Activated CD4-positive, alpha-beta T cell treated with anti-CD3 and anti-CD28 coated beads, Interleukin-10, Interleukin-2, amounts not matched to agents 100 ng/mL and 50 ng/mL, durations not matched to agents 16 hours and 8 hours (primary cell): ENCODE measurements at places on chromosomes 7 and 10.

DNA sequence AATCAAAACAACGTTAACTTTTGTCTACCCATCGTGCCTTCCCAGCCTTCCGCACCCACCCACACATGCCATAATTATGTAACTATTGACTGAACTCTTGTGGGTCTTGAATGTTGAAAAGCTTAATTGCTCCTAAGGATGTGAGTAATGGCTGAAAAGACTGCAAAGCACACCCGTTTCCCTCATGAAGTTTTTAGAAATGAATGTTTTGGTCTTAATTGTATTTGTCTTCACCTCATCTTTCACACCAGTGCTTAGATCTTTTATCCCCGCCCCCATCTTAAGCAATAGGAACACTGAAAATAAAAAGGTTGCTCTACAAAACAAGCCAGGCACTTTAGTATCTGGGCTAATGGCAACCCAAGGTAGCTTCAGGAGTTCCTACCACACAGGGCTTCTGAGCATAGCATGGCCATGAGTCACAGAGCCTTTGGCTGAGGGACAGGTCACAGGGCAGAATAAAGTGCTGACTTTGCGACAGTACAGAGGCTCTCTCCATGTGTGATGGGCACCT, 690.5 kb downstream of the PARD3 start:
- peak; percentile 13 for DNase-seq

DNA sequence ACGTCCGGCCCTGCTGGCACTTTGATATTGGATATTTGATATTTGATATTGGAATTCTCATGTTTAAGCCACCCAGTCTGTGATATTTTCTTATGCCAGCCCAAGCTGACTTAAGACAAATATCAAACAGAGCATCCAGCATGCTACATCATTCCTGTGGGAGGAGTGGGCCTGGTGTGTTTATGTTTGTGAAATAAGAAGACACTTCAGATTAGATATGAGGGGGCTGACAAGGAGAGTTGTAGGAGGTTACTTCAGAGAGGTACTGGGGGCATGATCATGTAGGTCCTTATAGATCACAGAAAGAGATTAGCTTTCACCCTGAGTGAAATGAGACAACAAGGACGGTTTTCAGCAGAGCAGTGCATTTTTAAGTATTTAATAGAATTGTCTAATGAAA, 382.9 kb downstream of the SEMA3D start:
- no peak for DNase-seq

- DNase-seq, result no peak
Measured at GRCh38 chr7:147640821-147641220, 949.7 kb upstream of the C7orf33 start.

DNA sequence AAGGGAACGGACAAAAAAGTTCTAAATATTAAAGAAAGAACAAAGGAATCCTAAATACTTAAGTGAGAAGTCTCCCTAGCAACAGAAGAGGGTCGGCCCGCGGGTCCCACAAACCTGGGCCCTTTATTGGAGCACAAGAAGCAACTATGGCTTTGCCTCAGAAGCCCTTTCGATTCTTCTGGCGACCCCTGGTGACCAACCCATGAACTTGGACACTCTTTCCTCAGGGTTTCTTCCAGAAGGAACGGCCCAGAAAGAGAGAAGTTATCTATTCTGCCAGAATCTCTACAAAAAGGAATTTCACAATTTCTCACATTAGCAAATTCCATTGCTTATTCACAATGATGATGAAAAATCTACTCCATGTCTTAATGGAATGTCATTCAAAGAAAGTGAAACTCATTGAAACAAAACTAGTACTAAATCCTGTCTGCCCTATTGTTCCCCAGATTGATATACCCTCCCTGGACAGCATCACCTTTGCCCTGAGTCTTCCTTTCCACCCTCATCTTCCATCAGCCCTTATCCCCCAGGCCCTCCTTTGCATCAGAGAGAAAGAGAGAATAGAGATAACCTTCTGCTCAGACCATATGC, 43.7 kb downstream of the CPVL start:
- DNase-seq, result peak; percentile 48

DNA sequence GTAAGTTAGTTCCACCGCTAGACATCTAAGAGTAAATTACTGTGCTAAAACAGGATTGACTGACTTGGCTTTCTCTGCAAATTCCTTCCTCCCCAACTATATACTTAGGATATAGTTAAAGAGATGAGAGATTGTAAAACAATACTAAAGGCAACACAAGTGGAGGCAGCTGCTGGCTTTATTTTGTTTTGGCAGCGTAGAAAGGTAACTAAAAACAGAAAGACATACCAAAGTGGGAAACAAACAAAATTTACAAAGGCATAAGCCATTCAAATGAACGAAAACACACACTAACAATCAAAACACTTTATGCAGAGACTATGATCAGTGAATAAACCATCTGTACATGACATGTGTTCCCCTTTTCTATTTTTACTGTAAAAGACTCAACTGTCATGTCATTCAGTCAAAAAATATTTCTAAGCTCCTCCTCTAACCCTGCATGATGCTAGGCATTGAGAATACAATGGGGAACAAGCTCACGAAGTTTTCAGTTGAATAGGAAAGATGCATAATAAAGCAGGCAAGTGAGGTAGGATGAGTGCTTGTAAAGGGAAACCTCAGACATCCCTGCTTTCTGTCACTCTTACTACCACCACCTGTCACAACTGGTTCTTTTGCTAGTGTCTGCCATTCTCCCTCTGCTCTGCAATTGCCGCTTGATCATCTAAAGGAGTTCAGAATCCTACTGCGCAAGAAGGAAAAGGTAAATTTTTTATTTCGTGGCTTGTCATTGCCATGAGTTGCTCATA, 64.2 kb upstream of the COL1A2 start:
- DNase-seq, result no peak

DNA sequence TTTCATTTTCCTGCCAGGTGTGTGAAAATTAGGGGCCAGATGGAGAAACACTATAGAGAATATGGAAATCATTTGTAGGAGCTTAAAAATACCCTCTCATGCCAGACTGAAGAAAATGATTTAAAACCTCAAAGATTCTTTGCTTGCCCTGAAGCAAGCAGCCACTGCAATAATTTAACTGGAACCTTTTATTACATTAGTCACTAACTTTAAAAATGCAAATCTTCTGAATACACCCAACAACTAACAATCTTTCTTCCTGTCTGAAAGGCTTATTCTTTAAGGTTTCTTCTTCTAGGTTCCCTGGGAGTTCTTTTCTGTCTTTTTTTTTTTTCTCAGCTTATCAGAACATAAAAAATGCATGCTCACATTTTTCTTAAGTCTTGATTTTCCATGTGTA, 238.5 kb upstream of the KMT2E start:
- no peak for DNase-seq

DNA sequence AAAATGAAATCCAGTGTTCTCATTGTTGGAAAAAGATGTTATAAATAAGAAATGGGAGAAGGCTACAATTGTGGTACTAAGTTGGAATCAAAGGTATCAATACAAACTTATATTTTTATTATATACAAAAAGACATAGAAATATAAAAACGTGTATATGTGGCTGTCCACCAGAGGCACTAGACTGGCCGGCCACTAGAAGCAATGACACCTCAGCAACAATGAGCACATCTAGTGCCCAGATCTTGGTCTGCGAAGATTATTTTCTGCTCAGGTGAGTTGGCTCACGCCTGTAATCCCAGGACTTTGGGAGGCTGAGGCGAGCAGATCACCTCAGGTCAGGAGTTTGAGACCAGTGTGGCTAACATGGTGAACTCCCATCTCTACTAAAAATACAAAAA, 21.6 kb downstream of the IDE start:
- no peak for DNase-seq
